ENCODE measurements at places on chromosomes 16 and 17. TPM values are rescaled to one million over a fixed set of nuclear protein-coding genes. Genes with fewer than 3 reads are reported as not detected.

SERPINF2 gene
- 1.3 TPM for total RNA-seq

- no peak overlapping the region for H3K27ac ChIP-seq
- no peaks in the 10 kb centered on the region for H3K27me3 ChIP-seq
- no peaks in the 10 kb centered on the region for H3K36me3 ChIP-seq
- H3K4me1 ChIP-seq = no peaks in the 10 kb centered on the region
- DNase-seq = no peak
- no peak overlapping the region for H3K4me3 ChIP-seq
These were observed 51.1 kb downstream of the ADAMTS18 start for GRCh38 chr16:77383606-77384187.

NPW gene
- not detected for total RNA-seq

SUZ12 gene
- 33.7 TPM for total RNA-seq

DNA sequence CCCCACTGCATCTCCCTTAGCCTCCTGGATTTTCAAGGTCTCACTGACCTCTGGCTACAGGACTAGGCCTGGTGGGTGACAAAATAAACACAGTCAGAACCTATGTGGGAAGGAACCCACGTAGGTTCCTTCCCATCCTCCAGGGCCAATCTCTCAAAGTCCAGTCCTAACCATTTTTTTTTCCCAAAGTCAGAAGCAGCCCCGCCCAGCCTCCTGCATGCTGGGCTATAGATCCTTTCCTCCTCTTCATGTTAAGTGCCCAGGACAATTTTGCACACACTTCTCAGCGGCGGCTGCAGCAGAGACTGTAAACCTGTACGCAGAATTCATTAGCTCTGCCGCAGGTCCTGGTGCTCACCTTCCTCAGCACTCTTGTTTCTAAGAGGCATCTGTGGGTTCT lies 285.8 kb downstream of the NPIPA8 start:
- no peak for DNase-seq
- no peak overlapping the region for H3K4me3 ChIP-seq
- no peaks in the 10 kb centered on the region for H3K36me3 ChIP-seq

GRCh38 chr17:80658821-80659220 lies 114.2 kb downstream of the RPTOR start:
- peaks cover 16% of the 10 kb centered on the region for H3K4me1 ChIP-seq
- H3K4me3 ChIP-seq = no peak overlapping the region
- H3K27me3 ChIP-seq = no peaks in the 10 kb centered on the region

DNA sequence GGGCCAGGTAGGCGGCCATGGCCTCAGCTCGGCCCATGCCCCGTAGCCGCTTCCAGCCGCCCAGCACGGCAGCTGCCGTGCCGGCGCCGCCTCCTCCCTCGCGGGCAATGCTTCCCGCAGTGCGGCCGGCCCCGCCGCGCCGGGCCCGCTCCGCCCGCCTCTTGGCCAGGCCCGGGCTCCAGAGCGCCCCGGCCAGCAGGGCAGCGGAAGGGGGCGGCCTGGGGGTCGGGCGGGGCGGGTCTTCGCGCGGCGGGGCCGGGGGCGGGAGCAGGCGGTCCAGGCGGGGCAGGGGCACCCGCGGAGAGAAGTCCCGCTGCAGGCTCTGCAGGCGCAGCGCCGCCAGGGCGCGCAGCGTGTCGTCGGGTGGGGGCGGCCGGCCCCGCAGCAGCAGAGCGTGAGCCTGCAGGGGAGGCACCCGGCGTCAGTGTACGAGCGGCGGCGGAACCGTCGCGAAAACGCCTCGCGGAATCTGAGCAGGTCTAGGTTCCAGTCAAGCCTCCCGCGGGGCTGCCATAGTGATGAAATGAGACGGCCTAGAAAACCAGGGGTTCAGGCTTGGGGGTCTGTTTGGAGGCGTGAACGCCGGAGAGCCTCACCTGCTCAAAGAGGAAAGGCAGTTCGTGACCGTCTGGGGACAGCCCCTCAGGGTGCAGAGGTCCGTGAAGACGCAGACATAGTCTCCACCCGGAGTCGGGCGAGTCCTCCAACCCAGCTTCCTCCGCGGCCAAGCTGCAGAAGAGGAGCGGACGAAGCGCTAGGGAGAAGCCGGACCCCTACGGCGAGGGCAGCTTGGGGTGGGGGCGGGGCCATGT lies 6.6 kb downstream of the PLEKHH3 start:
- H3K4me1 ChIP-seq = peaks cover 34% of the 10 kb centered on the region
- peaks cover 4% of the 10 kb centered on the region for H3K36me3 ChIP-seq

DNA sequence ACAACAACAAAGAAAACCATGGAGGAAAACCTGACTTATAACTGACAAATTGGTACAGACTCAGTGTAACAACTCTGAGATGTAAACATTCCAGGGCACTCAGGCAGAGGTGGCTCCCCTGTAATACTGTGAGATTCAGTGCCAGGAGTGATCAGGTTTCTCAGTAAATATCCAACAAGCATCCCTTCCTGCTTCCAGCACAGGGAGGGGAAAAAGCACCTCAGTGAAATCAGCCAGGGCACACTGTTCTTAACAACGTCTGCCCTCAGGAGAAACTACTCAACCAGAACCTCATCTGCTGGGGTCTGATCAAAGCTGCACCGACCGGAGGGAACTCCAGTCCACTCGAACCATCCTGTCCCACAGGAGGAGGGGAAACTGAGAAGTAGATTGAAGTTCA lies 52.3 kb downstream of the AMFR start:
- no peak overlapping the region for H3K4me3 ChIP-seq
- peaks cover 10% of the 10 kb centered on the region for H3K4me1 ChIP-seq
- peaks cover 21% of the 10 kb centered on the region for H3K36me3 ChIP-seq

DNA sequence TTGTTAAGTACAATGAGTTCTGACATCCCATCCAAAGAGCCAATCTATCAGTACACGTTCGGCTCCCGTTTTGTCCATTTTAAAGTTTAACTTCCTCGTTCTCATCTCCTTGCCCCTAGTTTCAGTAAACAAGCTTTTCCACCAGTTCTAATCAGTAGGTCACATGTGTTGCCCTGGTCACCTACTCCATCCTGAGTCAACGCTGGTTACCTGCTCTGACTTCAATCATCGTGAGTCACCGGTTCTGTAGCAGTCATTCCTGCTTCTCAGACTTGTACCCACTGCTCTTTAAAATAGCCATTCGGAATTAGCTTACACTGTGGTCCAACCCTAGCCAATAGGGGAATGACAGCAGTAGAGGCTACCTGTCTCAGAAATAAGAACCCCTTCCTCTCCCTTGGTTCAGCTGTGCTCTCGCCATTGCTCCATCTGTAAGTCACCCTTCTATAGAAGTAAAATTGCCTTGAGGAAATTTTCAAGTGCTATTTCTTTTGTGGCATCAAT lies 191.0 kb downstream of the CPPED1 start:
- no peak for DNase-seq
- H3K4me3 ChIP-seq = no peak overlapping the region
- H3K27me3 ChIP-seq = peaks cover 5% of the 10 kb centered on the region
- H3K36me3 ChIP-seq = no peaks in the 10 kb centered on the region
- H3K27ac ChIP-seq = no peak overlapping the region

DNA sequence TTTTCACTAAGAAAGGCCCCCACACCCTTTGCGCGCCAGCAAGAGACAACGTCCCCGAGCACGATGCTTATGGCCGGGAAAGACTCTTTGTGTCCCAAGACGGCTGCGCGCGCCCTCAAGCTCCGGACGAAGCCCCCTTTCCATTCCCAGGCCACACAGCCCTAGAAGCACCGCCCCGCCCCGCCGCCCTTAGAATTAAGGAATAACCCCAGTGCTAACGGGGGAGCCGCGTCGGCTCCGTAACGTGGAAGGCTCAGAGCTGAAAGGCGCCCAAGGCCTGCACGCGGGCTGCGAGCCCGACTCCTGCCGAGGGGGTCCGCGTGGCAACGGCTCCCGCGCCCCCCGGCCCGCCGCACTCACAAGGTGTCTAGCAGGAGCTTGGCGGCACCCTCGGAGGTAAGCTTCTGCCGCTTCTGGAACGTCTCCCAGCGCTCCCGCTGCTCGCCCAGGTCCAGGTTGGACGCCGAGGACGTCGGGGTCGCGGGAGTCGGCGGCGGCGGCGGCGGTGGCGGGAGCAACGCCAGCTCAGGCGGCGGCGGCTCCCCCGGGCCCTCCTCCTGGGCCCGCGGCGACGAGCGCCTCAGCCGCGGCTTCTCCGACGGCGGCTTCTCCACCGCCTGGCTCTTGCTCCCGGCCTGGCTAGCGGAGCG lies 477 bp downstream of the CENPV start:
- H3K4me3 ChIP-seq = peak overlapping the region; percentile 63
- DNase-seq = no peak

MT1A gene
- not detected for total RNA-seq

DNA sequence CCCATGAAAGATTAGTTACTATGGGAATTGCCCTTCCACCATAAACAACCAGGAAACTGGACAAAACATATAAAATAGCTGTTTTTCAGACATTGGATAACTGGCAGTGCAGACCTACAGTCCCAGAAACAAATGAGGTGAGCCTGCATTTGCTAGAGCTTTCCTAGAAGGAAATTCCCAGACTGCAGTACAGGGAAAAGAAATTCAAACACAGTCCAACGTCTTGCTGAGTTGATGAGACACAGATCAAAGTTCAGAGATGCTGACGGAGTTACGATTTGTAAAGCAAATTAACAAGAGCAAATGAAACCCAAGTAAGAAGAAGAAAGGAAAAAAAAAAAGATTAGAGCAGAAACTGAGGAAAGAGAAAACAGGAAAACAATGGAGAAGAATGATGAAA lies 41.3 kb upstream of the MNT start:
- H3K36me3 ChIP-seq = peaks cover 44% of the 10 kb centered on the region
- no peak overlapping the region for H3K4me3 ChIP-seq
- DNase-seq = no peak
- no peaks in the 10 kb centered on the region for H3K27me3 ChIP-seq
- no peak overlapping the region for H3K27ac ChIP-seq

PRSS53 gene
- total RNA-seq = 8.5 TPM

CHMP6 gene
- 25.0 TPM for total RNA-seq

GRCh38 chr16:22425036-22425801 lies 50.8 kb upstream of the CDR2 start:
- no peak for DNase-seq
- H3K4me3 ChIP-seq = no peak overlapping the region
- no peak overlapping the region for H3K27ac ChIP-seq
- H3K36me3 ChIP-seq = peaks cover 15% of the 10 kb centered on the region
- H3K27me3 ChIP-seq = no peaks in the 10 kb centered on the region
- H3K4me1 ChIP-seq = no peaks in the 10 kb centered on the region

DNA sequence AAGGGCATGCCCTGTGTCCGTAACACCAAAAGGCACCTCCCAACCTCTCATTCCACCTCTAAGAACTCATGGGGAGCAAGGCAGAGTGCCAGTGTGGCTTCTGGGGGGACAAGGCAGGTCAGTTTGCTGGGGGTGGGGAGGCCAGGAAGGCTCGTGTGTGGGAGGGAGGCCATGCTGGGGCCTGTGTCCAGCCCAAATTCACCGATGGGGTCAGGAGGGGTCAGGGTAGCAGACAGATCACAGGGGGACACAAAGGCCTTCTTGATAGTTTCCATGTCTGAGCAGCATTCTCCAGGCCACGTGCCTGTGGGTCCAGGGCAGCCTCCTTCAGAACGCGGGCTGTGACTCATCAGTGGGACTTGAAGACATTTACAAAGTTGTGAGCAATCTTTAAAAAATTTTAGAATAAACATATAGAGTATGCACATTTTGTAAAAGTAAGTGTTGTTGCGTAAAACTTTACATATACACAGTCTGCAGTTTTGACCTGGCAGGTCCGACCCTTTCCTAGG lies 20.9 kb downstream of the SPACA3 start:
- no peaks in the 10 kb centered on the region for H3K36me3 ChIP-seq
- H3K27ac ChIP-seq = no peak overlapping the region
- DNase-seq = no peak
- no peak overlapping the region for H3K4me3 ChIP-seq
- H3K4me1 ChIP-seq = no peaks in the 10 kb centered on the region

KRTAP4-4 gene
- not detected for total RNA-seq

RAPGEFL1 gene
- 8.4 TPM for total RNA-seq

DNA sequence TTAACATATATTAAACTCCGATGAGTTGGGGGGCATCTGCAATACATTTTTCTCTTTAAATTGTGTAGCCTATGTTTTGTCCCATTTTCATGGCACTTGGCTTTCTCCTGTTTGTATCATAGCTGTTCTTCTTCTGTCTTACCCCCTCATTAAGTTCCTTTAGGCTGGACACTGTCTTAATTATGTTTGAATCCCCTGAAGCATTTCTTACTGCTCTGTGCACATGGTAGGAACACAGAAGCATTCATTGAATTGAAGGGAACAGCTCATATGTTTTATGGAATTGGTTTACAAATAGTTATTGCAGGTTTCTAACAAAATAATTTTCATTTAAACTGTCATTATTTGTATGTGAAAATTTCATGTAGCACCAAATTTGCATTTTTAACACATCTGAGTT lies 176.8 kb downstream of the TANC2 start:
- no peaks in the 10 kb centered on the region for H3K36me3 ChIP-seq
- no peak overlapping the region for H3K27ac ChIP-seq
- DNase-seq = no peak
- H3K4me1 ChIP-seq = no peaks in the 10 kb centered on the region

DNA sequence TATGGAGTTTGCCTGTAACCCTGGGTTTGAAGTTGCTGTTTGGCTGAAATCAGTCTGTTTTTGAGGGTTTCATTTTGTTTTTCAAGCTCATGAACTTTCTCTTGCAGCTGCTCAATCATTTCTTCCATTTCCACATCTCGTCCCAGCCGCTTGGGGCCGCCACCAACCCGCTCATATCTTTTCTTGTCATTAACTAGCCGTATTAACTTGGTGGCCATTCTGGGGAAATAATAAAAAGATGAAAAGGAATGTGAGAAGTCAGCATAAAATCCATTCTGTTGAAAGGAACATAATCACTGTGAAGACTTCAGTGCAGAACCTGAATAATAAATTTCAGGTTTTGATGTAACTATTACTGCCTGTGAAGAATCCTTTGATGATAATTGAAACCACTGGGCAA lies 11.5 kb downstream of the RPGRIP1L start:
- H3K36me3 ChIP-seq = no peaks in the 10 kb centered on the region
- no peaks in the 10 kb centered on the region for H3K4me1 ChIP-seq
- no peak overlapping the region for H3K27ac ChIP-seq

- H3K36me3 ChIP-seq = no peaks in the 10 kb centered on the region
- H3K27me3 ChIP-seq = no peaks in the 10 kb centered on the region
- no peak for DNase-seq
- H3K4me3 ChIP-seq = no peak overlapping the region
- peaks cover 31% of the 10 kb centered on the region for H3K4me1 ChIP-seq
These were observed 185.4 kb downstream of the SEC14L1 start for GRCh38 chr17:77326076-77326591.

DNA sequence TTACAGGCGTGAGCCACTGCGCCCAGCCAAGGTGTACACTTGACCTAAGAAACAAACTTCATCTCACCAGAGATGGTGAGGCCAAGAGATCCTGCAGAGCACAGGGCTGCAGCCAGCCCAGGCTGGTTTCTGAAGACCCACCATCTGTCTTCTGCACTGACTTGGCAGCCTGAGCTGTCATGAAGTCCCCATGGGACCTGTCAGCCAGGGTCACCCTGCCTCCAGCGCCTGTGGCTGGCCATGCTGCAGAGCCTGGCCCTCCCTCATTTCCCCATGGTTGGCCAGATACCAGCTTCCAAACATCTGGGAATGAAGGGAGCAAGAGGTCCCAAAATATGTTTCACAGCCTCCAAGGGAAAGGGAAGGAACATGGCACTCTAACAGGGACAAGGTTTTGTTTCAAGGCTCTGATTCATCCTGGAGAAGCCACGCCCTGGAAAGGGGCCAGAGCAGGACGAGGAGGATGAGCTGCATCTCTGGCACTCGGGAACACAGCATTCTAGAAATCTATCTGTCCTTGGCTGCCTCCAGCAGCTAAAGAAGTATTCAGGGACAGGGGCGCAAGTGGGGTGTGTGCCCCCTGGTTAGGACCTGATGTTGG lies 45.3 kb downstream of the DDX19A start:
- H3K36me3 ChIP-seq = peaks cover 25% of the 10 kb centered on the region
- H3K4me3 ChIP-seq = no peak overlapping the region
- no peaks in the 10 kb centered on the region for H3K4me1 ChIP-seq
- H3K27ac ChIP-seq = no peak overlapping the region
- no peaks in the 10 kb centered on the region for H3K27me3 ChIP-seq
